ENCODE measurements at places on chromosomes 11 and 22.
A peak's percentile ranks its signal among the peaks of the same experiment; 100 is the strongest.

- no peak for DNase-seq
These were observed 5.9 kb downstream of the SCGB1D1 start for GRCh38 chr11:62195945-62196344.

DNA sequence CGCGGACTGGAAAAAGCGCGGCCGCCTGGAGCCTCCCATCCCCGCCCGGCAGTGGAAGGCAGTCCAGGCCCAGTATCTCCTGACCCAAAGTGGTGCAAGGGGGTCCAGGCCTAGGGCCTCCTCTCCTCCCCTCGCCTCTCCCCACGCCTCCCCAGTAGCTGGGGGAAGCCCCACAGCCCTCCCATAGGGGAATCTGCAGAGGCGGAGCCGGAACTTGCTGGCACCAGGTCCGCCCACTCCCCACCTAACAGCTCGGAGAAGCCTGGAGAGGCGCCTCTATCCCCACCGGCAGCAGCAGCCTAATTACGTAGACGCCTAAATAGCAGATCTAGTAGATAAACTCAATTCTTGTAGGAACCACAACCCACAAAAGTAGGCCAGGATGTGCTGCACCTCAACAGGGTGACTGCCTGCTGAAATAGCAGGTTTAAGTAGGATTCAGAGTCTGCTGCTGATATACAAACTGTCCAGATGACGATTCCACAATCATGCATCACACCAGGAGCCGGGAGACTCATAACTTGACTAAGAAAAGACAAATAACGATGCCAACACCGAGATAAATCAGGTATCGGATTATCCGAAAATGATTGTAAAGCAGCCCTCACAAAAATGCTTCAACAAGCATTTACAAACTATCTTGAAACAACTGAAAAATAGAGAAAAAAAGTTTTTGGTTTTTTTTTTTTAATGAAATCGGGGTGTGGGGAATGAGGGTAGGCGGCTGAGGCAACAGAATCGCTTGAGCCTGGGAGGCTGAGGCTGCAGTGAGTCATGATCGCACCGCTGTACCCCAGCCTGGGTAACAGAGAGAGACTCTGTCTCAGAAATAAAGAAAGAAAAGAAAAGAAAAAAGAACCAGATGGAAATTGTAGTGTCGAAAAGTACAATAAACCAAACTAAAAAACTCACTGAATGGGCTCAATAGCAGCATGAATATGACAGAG is 11.4 kb upstream of the BRD1 start:
- peak; percentile 83 for DNase-seq

DNA sequence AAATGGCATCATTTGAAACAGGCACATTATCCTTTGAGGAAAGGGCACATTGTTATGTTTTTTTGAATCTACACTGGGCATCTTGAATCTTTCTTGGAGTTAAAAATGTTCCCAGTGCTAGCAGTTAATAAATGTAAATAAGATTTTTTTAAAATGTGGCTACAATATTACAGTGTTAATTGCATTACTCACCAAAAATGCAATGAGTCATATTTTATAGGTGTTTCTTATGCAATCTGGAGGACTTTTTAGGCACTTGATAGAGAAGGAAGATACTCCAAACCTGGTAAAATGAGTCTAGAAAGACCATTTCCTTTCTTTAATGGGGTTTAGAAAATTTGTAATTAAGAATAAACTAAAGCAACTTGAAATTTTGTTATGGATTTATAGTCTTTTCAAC is 238.0 kb downstream of the METTL15 start:
- no peak for DNase-seq

DNA sequence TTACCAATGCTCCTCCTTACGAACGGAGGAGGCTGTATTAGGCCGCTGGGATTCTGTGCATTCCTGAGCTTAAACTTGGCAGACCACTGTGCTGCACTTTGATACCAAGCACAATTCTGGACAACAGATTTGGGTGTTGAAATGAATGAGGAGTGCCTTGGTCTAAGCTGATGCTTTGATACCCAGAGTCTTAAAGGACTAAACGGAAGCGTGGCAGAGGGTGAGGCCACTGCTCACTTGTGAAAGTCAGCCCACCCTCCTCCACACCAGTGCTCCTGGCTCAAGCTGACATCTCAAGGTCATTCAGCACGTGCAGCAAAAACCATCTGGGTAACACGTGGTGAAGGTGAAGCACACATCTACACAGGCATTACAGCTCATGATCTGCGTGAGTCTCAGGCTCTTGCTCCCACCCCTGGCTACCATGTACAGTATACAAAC is 85.9 kb downstream of the MICAL3 start:
- no peak for DNase-seq

DNA sequence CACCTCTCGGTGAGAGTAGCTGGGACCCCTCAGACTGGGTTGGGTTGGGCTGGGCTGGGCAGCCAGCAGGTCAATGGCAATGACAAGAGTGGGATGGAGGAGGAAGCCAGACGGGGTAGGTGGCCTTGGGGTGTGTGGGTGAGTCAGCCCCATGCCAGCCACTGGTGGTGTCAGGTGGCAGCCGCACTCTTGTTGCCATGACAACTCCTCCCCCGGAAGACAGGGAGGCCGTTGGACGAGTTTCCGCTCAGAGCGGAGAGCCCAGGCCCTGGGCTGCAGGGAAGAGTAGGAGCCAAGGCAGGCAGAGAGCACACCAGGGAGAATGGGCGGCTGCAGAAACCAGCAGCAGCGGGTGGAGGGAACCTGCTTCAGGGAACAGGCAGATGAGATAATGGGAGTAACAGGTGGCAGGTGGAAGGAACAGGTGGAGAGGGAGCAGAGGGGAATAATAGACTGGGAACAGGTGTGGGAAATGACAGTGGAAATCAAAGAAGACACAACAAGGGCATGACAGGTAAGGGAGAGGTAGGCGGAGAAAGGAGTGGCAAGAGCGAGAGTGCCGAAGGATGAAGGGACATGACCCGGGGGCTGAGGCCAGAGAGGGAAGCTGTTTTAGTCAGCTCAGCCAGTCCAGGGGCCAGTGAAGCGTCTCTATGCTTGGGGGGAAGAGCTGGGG is 8.7 kb downstream of the SPTBN2 start:
- DNase-seq = peak; percentile 57

DNA sequence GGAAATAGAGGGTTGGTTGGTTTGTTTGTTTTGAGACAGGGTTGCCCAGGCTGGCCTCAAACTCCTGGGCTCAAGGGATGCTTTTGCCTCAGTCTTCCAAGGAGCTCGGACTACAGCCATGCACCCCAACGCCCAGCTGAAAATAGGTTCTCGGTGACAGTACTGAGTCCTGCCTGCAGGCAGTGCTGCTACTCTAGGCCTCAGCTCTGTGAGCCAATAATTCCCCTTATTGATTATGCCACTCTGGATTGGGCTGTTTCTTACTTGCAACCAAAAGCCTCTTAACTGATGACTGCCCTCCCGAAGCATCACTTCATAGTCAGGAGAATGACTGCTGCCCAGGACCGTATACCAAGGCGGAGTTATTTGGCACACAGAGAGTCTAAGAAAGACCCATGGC is 1.2 kb upstream of the C11orf16 start:
- no peak for DNase-seq

- no peak for DNase-seq
These were observed 5.0 kb downstream of the SEZ6L start for GRCh38 chr22:26174280-26174679.

- DNase-seq = no peak
These were observed 2.5 kb downstream of the PANX1 start for GRCh38 chr11:94131047-94131717.

DNA sequence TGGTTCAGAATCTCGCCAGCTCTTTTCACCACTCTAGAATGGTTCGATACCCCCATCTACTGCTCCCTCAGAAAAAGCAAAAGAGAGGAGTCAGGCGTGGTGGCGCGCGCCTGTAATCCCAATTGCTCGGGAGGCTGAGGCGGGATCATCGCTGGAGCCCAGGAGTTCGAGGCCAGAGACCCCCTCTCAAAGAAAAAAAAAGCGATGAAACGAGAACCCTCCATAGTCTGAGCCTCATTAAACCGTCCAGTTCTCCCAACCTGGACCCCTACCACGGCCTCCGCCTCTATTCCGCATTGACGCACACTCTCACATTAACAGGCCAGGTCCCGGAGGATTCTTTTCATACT is 439 bp downstream of the SPA17 start:
- no peak for DNase-seq

DNA sequence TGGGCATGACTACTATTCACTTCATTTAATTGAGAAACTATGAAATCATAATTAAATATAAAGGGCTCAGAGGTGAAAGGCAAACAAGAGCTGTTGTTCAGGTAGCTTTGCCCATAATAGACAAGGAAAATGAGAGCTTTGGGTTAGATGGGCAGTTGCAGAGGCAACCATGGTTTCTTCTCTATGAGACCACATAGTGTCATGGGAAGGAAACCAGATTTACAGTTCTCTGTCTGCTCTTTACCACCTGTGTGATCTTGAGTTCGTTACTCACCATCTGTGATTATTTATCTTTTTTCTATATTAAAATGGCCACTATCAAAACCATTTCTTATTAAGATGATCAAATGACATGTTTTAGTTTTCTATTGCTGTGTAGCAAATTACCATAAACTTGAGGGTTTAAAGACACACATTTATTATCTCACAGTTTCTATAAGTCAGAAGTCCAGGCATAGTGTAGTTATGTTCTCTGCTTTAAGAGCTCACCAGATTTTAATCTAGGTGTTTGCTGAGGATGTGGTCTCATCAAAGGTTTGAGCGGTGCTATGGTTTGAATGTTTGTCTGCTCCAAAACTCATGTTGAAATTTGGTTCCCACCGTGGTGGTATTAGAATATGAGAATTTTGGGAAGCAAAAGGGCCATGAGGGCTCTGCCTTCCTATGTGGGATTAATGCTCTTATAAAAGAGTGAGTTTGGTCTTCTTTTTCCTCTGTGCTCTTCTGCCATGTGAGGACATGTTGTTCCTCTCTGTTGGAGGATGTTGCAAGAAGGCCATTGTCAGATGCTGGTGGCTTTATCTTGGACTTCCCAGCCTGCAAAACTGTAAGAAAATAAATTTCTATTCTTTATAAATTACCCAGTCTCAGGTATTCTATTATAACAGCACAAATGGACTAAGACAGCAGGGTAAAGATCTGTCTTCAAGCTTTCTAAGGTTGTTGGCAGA is 38.2 kb downstream of the OR2AG2 start:
- no peak for DNase-seq

GRCh38 chr11:78469896-78470295 is 52.3 kb upstream of the GAB2 start:
- no peak for DNase-seq

DNA sequence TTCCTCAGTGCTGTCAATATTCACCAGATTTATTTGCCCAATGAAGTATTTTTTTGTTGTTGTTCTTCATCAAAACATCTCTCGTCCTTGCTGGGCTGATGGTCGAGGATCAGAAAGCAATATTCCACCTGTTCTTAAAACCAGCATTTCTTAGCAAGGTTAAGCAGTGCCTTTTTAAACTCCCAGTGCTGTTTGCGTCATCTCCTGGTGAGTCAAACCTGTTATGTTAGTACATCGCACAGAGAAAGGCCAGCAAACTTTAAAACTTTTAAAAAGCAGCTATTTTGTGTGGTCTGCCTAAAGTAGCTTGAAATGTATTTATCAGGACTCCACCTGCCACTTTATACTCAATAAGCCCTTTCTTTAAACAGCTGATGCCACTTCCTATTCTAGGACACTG is 802.0 kb downstream of the KCNA4 start:
- DNase-seq = no peak

GRCh38 chr11:130218501-130219070 is 59.0 kb downstream of the ST14 start:
- DNase-seq = no peak
